ENCODE measurements at places on chromosomes 12 and 14. TPM values are rescaled to one million over a fixed set of nuclear protein-coding genes. Genes with fewer than 3 reads are reported as not detected.

DNA sequence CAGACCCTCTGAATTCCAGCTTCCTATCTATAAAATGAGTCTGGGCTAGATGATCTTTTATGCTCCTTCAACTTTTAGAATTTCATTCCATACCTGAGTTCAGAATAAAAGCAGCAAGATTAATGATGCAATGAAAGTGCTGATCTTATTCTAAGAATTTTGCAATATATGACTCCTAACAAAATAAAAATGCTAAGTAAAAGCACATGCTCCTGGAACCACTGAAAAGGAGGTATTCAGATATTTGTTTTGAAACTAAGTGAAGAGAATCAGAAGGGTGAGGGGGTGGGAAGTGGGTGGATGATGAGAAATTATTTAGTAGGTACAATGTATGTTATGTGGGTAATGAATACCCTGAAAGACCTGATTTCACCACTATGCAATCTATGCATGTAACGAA is 216.6 kb downstream of the PTPRO start:
- no peaks in the 10 kb centered on the region for H3K4me1 ChIP-seq
- no peak for DNase-seq
- H3K4me3 ChIP-seq, result no peak overlapping the region
- H3K27me3 ChIP-seq, result no peaks in the 10 kb centered on the region
- peaks cover 4% of the 10 kb centered on the region for H3K36me3 ChIP-seq

- no peak for DNase-seq
- peak overlapping the region; percentile 13 for H3K27ac ChIP-seq
- H3K27me3 ChIP-seq, result peaks cover 84% of the 10 kb centered on the region
- peak overlapping the region; percentile 81 for H3K4me3 ChIP-seq
- peaks cover 1% of the 10 kb centered on the region for H3K36me3 ChIP-seq
These were observed 10.2 kb downstream of the OR6S1 start for GRCh38 chr14:20631023-20631879.

GRCh38 chr12:118145113-118145797 is 9.3 kb downstream of the PEBP1 start:
- no peak overlapping the region for H3K27ac ChIP-seq
- no peaks in the 10 kb centered on the region for H3K4me1 ChIP-seq
- peaks cover 28% of the 10 kb centered on the region for H3K36me3 ChIP-seq

GRCh38 chr12:48940181-48940580 is 14.9 kb upstream of the FKBP11 start:
- H3K4me3 ChIP-seq, result no peak overlapping the region
- no peaks in the 10 kb centered on the region for H3K27me3 ChIP-seq
- DNase-seq, result no peak
- peaks cover 15% of the 10 kb centered on the region for H3K4me1 ChIP-seq
- no peak overlapping the region for H3K27ac ChIP-seq
- H3K36me3 ChIP-seq, result peaks cover 1% of the 10 kb centered on the region

The IL23A gene
- total RNA-seq, result 10.2 TPM

Measured in activated naive CD8-positive, alpha-beta T cell treated with anti-CD3 and anti-CD28 coated beads, Interleukin-2, amount 10 ng/mL, durations not matched to agents 7 days and 5 days (primary cell).